ENCODE measurements at places on chromosomes 1 and 21.

- no peak for DNase-seq
These were observed 44.0 kb downstream of the ATP6V1G3 start for GRCh38 chr1:198496216-198497143.

DNA sequence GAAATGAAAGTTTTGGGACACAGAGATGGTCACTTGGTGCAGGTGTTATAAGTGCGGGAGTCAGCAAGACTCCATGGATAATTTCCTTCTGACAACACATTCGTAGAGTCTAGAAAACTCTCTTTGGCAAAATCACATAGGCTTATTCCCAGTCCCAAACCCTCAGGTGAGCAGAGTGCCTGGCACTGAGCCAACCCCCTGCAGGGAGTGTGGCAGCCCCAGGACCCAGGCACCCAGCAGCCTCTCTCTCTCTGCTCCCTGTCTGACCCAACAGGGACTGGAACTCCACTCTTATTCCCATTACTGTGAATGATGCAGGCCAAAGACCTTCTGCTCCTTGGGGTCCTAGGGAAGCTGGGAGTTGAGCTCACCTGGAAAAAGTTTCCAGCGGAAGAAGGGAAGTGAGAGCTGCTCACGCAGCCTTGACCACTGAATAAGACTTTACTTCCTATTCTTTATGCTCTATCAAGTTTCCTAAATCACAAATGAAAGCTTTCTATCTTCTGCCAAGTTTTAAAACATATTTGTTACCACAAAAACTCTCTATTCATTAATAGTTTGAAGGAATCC lies 132.6 kb upstream of the ETV3 start:
- DNase-seq: no peak

DNA sequence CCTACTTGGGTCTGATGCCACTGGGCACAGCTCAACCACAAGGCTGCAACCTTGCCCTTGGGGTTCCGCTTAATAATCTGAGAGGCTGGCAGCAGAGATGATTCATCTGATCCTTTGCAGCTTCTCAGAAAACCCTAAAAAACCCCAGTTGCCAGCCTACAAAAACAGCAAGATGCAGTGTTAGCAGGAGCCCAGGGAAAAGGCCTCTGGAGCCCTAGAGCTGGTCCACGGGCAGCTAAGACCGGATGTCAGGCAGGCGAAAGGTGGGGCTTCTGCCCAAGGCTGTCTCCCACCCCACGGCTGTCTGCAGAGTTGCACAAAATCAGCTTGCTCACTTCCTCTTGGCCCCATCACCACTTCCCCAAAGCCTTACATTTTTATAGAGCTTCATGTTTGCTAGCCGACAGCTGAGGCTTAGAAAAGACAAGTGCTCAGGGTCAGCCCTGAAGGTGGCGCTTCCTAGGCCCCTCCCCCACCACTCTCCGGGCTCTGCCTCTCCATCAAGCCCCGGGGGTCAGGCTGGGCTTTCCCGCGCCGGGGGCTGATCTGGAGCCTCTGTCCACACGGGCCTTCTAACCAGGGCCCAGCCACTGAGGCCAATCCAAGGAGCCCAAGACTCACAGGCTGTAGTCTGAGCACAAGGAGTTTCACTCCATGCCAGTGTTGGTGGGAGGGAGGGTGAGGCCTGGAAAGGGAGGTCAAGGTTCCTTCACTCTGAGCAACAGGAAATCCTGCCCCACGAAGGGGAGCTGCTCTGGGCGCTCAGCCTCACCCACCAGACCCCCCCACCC lies 4.2 kb upstream of the ADORA3 start:
- peak; percentile 97 for DNase-seq

GRCh38 chr1:90707363-90707710 lies 9.8 kb downstream of the BARHL2 start:
- DNase-seq: no peak

DNA sequence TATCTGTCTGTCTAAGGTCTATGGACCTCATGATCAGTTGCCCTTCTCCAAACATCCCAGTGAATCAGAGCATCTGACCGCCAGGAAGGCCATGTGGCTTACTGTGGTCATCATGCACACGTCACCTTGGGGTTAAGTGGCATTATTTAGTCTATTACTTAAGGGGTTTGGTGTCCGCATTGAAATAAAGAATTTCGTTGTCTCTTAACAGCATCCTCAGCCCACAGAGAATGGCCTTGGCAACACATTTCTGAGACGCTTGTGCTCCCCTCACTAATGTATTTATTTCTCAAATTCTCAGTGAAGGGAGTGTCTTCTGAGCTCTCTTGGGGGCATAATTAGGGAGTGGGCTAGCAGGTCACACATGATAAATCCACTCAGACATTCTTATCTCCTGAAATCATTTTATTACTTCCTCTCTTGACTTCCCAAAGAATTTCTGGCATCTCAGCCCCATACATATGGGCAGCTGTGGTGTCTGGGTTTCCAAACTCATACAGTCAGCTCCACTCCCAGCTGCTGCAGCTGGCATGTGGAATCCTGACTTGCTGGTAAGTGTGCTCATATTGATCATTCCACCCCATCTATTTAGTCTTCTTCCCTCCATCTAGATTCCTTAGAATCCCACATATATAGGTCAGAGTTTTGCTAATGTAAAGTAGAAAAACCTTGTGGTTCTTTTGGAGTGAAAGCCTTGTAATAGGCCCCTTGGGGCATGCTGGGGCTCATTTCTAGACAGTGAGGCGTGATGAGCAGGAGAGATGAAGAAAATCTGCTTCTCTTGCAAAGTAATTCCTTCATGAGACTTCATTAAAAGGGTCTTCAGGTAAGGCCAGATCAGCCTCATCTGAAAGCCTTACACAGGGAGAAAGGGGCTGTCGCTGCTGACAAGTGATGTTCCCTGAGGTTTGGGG lies 110.5 kb downstream of the HHAT start:
- no peak for DNase-seq

Measured in OCI-LY7 (cell line).